Naive B cell (primary cell): ENCODE measurements at places on chromosomes 4 and X. TPM values are rescaled to one million over a fixed set of nuclear protein-coding genes. Genes with fewer than 3 reads are reported as not detected.
A peak's percentile ranks its signal among the peaks of the same experiment; 100 is the strongest.

- DNase-seq = no peak
These were observed 736 bp downstream of the BDH2 start for GRCh38 chr4:103098756-103099440.

DNA sequence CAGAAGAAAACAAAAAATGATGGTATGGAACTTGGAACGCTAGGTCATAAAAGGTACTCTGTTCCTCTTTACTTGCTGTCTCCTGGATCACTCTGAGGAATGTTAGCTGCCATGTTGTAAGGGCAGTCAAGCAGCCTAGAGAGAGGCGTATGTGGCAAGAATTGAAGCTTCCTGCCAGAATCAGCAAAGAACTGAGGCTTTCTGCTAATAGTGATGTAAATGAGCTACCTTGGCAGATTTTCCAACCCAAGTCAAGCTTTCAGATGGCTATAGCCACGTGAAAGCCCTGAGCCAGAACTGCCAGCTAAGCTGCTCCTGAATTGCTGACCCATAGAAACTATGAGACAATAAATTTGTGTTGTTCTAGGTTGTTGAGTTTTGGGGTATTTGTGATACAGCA lies 38.7 kb downstream of the AASDH start:
- no peak for DNase-seq

ARHGEF6 gene
- polyA plus RNA-seq = 43.9 TPM

SERPINA7 gene
- polyA plus RNA-seq = not detected

DNA sequence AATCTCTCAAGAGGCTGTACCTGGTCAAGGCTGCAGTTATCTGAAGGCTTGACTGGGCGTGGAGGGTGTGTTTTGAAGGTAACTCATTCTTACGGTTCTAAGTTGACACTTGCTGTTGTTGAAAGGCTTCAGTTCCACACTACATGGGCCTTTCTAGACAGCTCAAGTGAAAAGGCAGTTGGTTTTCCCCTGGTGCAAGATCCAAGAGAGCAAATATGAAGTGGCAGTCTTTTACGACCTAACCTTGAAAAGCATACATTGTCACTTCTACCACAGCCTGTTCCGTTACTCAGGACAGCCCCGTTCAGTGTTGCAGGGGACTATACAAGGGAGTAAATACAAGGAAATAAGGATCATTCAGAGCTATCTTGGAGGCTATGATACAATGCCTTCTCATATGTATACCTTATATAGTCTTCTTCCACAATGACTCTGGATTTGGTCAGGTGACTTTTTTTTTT lies 46.2 kb downstream of the PDS5A start:
- DNase-seq = no peak

- DNase-seq = no peak
These were observed 137.9 kb upstream of the MAMLD1 start for GRCh38 chrX:150225266-150225665.

OPN1MW2 gene
- polyA plus RNA-seq = not detected

DNA sequence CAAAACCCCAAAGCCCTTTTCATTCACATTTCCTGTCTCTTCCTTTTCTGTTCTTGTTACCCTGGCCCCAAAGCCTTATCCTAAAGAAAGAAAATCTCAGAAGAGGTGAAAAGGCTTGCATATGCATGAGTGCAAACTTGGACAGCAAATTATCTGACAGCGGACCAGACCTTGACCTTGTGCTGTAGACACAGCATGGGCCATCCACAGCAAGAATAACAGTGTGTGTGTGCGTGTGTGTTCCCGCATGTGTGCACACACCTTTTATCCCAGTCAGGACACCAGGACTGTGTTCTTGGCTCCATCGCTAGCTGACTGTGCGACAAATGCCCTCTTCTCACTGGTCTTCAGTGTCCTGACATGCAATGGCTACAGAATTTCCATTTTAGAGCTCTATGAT lies 35.3 kb downstream of the ZBTB49 start:
- DNase-seq = no peak

NPY5R gene
- not detected for polyA plus RNA-seq

DNA sequence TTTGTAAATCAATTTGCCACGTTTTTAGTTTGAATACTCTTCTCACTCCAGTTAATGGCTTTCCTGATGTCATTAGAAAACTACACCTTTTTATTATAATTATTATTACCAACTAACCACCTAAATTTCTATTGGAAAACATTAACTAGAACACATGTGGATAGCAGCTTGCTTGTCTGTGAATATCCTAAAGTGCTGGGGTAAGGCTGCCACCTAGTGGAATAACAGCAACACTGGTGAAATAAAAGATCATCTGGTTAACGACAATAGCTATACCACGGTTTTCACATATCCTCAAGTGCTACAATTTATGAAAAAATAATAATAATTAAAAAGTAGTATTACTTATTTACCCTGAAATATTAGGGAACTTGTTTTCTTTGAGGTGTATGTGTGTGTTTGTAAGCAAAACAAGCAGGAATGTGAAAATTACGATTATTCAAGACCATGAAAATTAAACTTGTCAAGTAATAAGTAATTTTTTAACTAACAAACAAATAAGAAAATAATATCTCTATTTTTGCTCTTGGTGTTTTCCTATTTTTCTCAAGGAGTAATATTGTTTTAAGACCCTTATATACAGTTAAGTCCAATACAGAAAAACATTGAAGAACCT lies 130.1 kb upstream of the TECRL start:
- peak; percentile 1 for DNase-seq

PHOX2B gene
- polyA plus RNA-seq = not detected

- no peak for DNase-seq
These were observed 253.4 kb downstream of the TMA16 start for GRCh38 chr4:163747886-163748285.

- DNase-seq = no peak
These were observed 83.9 kb downstream of the QDPR start for GRCh38 chr4:17427991-17428390.

- DNase-seq = peak; percentile 56
These were observed 253.6 kb downstream of the CBLL2 start for GRCh38 chrX:22526339-22526738.

PIN4 gene
- 37.1 TPM for polyA plus RNA-seq

DNA sequence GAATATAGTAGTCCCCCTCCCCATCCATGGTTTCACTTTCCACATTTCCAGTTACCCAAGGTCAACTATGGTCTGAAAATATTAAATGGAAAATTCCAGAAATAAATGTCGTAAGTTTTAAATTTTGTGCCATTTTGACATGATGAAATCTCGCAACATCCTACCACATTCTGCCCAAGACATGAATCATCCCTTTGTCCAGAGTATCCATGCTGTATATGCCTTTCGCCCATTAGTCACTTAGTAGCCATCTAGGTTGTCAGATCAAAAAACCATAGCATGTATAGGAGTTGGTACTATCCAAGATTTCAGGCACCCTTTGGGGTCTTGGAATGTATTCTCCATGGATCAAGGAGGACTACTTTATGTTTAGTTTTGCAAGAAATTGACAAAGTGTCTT lies 8.3 kb downstream of the PRRG1 start:
- DNase-seq = no peak

GRCh38 chrX:71489540-71489939 lies 43.4 kb upstream of the OGT start:
- no peak for DNase-seq

GRCh38 chr4:177367336-177367735 lies 57.7 kb downstream of the NEIL3 start:
- no peak for DNase-seq

DNA sequence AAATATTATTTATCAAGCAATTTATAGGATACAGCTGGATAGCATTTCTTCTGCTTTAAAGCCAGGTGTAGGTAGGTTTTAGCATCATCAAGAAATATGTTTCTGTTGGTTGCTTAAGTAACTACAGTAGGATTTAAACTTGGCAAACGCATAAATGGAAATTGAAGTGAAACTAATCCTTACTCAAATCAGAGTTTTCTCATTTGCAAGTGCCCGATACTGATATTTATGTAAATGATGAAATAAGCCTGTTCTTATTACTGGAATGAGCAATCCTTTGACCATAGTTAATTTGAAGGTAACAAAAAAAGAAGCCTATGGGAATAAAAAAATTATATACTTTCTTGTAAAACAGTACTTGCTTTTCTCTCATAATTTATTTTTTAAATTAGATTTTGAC lies 23.2 kb upstream of the PIGA start:
- DNase-seq = no peak

NAP1L2 gene
- polyA plus RNA-seq = not detected

DNA sequence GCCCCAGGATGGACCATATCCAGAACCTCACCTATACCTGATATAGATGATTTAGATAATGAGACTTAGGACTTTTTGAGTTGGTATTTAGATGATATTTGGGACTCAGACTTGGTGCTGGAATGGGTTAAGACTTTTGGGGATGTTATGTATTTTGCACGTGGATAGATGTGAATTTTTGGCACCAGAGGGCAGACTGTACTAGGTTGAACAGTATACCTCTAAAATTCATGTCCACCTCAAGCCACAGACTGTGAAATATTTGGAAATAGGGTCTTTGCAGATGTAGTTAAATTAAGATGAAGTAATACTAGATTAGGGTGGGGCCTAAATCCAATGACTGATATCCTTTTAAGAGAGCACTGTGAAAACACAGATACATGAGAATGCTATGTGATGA lies 15.6 kb downstream of the RBM41 start:
- DNase-seq = no peak

GRCh38 chrX:102835504-102836146 lies 101.4 kb upstream of the RAB40AL start:
- DNase-seq = no peak

DNA sequence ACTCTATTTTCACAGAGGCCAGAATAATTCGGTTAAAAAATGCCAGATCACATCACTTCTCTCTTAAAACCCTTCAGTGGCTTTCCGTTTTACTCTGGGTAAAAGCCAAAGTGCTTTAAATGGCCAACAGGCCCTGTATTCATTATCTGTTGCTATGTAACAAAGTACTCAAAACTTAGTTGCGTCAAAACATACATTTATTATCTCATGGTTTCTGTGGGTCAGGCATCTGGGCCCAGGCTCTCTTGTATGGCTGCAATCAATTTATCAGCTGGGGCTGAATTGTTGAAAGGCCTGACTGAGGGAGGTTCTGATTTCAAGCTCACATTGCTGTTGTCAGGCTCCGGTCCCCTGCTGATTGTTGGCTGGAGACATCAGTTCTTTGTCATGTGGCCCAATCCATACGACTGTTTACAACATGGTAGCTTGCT lies 72.7 kb upstream of the H2AZ1 start:
- DNase-seq = no peak

DNA sequence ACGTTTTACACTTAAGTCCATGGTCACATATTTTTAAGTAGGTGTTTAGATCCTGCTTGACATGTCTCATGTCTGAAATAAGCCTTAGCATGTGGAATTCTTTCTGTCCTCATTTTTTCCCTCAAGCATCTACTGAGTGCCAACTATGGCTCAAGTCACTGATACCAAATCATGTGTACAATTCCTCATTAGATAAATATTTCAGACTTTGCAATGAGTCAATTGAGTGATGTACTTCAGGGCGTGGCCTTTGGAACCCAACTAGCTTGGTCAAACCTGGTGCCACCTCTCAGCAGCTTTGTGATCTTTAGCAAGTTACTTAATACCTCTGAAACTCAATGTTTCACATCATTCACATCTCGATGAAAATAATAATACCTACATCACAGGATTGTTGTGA lies 12.6 kb upstream of the JADE1 start:
- no peak for DNase-seq

EVC2 gene
- polyA plus RNA-seq = 0.29 TPM

FGFBP1 gene
- not detected for polyA plus RNA-seq

DNA sequence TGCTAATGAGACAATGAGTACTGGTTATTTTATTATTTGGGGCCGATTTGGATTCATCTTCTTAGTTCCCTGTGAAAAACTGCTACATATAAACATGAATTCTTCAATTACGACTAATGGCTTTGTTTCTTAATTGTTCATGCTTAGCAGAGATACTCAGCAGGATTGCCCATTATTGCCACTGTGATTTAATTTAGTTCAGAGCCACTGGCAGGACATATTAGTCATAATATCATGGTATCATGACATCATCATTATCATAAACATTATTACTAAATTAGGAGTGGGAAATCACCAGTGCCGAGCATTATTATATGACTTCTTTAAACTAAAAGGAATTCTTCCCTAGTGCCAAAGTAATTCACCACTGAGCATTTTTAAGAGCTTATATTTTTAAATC lies 201.4 kb downstream of the SPOCK3 start:
- no peak for DNase-seq

GRCh38 chr4:113707048-113707447 lies 54.5 kb downstream of the CAMK2D start:
- no peak for DNase-seq

DNA sequence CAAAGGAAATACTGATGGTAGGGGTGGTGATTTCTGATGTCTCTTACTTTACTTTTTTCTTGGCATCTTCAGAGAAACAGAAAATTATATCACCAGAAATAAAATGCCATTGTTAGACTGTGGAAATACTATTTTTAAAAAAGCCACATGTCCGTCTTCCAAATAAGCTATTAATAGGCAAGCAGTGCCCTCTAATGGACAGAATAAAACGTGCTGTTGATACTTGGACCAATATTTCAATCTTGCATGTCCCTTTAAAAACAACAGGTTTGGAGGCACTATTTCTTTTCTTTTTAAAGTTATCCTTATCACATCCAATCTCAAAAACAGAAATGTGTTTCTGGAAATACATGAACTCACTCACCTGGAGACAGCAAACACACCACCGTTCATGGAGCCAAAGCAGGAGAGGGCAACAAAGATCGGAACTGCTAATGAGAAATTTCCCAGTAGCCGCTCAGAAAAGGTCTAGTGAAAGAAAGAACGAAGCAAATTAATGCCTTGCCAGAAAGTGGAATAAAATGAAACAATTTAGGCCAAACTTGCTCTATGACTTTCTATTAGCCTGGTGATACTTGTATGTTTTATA lies 59.2 kb downstream of the SLC7A11 start:
- peak; percentile 20 for DNase-seq

GRCh38 chr4:10032625-10033024 lies 11.3 kb upstream of the SLC2A9 start:
- DNase-seq = no peak

- no peak for DNase-seq
These were observed 10.5 kb upstream of the MGST2 start for GRCh38 chr4:139655116-139655515.

DNA sequence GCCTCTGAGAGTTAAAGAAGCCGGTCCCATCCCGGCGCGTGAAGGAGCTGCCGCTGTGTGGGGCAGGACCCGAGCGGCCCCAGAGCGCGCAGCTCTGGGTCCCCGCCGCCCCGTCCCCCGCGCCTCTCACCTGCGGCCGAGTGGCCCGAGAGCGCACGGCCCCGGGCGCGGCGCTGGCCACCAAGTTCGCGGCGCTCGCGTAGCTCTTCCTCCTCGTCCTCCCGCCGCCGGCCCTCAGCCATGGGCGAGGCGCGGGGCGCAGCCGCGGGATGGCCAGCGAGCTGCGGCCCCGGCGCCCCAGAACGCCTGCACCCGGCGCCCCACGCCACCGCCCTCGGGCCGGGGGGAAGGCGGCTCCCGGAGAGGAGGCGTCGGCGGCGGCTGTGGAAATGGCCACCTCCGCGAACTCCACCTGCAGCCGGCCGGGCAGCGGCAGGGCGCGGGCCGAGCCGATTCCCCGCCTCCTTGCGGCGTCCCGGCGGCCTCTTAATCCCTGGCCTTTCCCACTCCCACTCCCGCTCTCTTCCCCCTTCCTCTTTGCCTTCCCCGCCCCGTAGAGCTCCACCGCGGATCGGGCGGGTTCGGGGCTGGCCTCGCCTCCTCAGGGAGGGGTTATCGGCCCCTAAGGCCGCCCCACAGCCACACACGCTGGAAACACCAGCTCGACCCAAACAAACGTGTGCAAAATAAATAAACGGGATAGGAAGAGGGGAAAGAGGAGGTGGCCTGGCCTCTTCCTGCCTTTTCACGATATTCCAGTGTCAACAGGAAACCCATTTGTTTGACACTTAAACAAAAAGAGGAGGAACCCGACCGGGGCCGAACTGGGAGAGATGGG lies at the start of gene SH3D19:
Gene SH3D19, minus strand, starts transcription at position 495 of the 838 bp plus-strand sequence. Its CDS starts 253 bp downstream, at position 242.
- no peak for DNase-seq

- no peak for DNase-seq
These were observed 738.6 kb upstream of the GRIA3 start for GRCh38 chrX:122445466-122445865.
